A549 treated with AZD2906 at 1 μM for 4 hours (cell line): ENCODE measurements at places on chromosomes 5 and 9. TPM values are rescaled to one million over a fixed set of nuclear protein-coding genes. Genes with fewer than 3 reads are reported as not detected.

FXN gene
- 22.2 to 25.9 TPM (median 25.5 TPM) in 5 replicates for total RNA-seq

MARVELD2 gene
- total RNA-seq, result 2.0 to 3.7 TPM (median 2.5 TPM) in 5 replicates

CATSPER3 gene
- 0.15 to 0.49 TPM (median 0.39 TPM) in 5 replicates for total RNA-seq

SPINK6 gene
- 0.28 to 0.75 TPM (median 0.36 TPM) in 5 replicates for total RNA-seq

PFN3 gene
- total RNA-seq, result not detected in 5 replicates

PCDHA8 gene
- total RNA-seq, result 0.02 to 0.09 TPM (median 0.07 TPM) in 5 replicates

FSTL4 gene
- total RNA-seq, result 4.1 to 5.1 TPM (median 4.9 TPM) in 5 replicates

TMOD1 gene
- total RNA-seq, result 1.3 to 2.0 TPM (median 1.6 TPM) in 5 replicates

FBXW5 gene
- total RNA-seq, result 65.5 to 105 TPM (median 98.0 TPM) in 5 replicates

C5orf63 gene
- total RNA-seq, result 3.4 to 4.8 TPM (median 3.9 TPM) in 5 replicates

AGXT2 gene
- not detected in 5 replicates for total RNA-seq

TRIM7 gene
- 25.9 to 43.9 TPM (median 40.4 TPM) in 5 replicates for total RNA-seq

FYB1 gene
- 11.5 to 16.1 TPM (median 13.4 TPM) in 5 replicates for total RNA-seq

TYRP1 gene
- 0.17 TPM in 1 of 5 replicates, not detected in the others for total RNA-seq

AQP3 gene
- 18.8 to 31.6 TPM (median 24.2 TPM) in 5 replicates for total RNA-seq

FGF18 gene
- 2.2 to 4.0 TPM (median 3.2 TPM) in 5 replicates for total RNA-seq

TUT7 gene
- 10.0 to 16.1 TPM (median 11.7 TPM) in 5 replicates for total RNA-seq

SMIM33 gene
- total RNA-seq, result not detected in 5 replicates

VLDLR gene
- 16.4 to 22.7 TPM (median 18.4 TPM) in 5 replicates for total RNA-seq

TPPP gene
- total RNA-seq, result 6.6 to 8.2 TPM (median 7.4 TPM) in 5 replicates

BAAT gene
- 0.31 to 0.49 TPM (median 0.46 TPM) in 5 replicates for total RNA-seq

CTXN3 gene
- total RNA-seq, result not detected in 5 replicates

IER5L gene
- 19.5 to 45.1 TPM (median 41.1 TPM) in 5 replicates for total RNA-seq

RBM27 gene
- 9.8 to 13.7 TPM (median 10.7 TPM) in 5 replicates for total RNA-seq

IL5 gene
- not detected in 5 replicates for total RNA-seq

ZNF462 gene
- total RNA-seq, result 3.0 to 3.6 TPM (median 3.6 TPM) in 5 replicates

NOXA1 gene
- 0.71 to 1.8 TPM (median 1.6 TPM) in 5 replicates for total RNA-seq

CDH9 gene
- total RNA-seq, result not detected in 5 replicates

SLC45A2 gene
- total RNA-seq, result not detected in 5 replicates
